ENCODE measurements at places on chromosomes 2 and 18.

- no peaks in the 10 kb centered on the region for H3K36me3 ChIP-seq
- peaks cover 12% of the 10 kb centered on the region for H3K4me1 ChIP-seq
- DNase-seq = peak; percentile 24
- no peak overlapping the region for H3K4me3 ChIP-seq
- no peak overlapping the region for H3K27ac ChIP-seq
These were observed 55.2 kb upstream of the COBLL1 start for GRCh38 chr2:164896634-164897355.

- no peaks in the 10 kb centered on the region for H3K36me3 ChIP-seq
- no peak for DNase-seq
- peaks cover 20% of the 10 kb centered on the region for H3K4me1 ChIP-seq
- H3K27ac ChIP-seq = no peak overlapping the region
- H3K4me3 ChIP-seq = no peak overlapping the region
These were observed 100.6 kb downstream of the HDAC4 start for GRCh38 chr2:239300242-239300641.

DNA sequence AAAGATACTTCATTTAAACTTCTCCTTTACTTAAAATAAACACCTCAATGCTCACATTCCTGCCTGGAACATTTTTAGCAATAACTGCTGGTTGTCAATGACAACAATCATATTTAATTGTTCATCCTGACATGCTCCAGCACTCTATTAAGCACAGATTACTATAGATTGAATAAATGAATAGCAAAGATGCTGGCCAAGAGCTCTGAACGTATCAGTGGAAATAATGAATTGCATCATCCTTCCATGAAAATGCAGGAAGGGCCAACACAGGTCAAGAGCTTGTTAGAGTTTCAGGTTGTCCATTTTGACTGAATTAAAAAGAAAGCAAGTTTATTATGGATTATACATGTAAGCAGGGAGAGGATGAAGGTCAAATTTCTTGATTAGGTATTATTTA lies 994.0 kb downstream of the TSN start:
- H3K36me3 ChIP-seq = no peaks in the 10 kb centered on the region
- H3K4me1 ChIP-seq = no peaks in the 10 kb centered on the region
- H3K27ac ChIP-seq = no peak overlapping the region
- H3K4me3 ChIP-seq = no peak overlapping the region

GRCh38 chr2:226707499-226707898 lies 92.1 kb downstream of the IRS1 start:
- DNase-seq = no peak
- no peaks in the 10 kb centered on the region for H3K36me3 ChIP-seq
- no peak overlapping the region for H3K27ac ChIP-seq

GRCh38 chr2:219765231-219765911 lies 137.9 kb downstream of the SLC4A3 start:
- H3K27me3 ChIP-seq = no peaks in the 10 kb centered on the region
- no peaks in the 10 kb centered on the region for H3K4me1 ChIP-seq
- no peak for DNase-seq

- H3K36me3 ChIP-seq = no peaks in the 10 kb centered on the region
- no peak overlapping the region for H3K27ac ChIP-seq
- peaks cover 7% of the 10 kb centered on the region for H3K4me1 ChIP-seq
- no peak for DNase-seq
These were observed 4.7 kb downstream of the HMSD start for GRCh38 chr18:63953811-63954210.

DNA sequence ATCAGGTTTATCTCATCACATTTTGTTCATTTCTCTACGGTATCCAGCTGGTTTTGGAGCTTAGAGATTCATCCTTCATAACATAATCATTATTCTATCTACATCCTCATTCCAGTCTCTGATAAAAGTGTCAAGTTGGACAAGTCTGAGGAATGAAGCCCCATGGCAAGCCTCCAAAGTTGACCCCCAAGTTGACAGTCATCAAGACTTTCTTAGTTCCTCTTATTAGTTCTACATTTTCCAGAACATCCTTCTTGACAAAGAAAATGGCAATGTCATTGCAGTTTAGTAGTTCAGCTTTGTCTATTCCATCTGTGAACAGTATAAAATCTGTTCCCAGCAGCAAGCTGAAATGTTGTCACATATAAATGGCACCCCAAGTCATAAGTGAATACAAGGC lies 4.5 kb upstream of the TMSB10 start:
- no peak overlapping the region for H3K4me3 ChIP-seq
- peaks cover 5% of the 10 kb centered on the region for H3K4me1 ChIP-seq
- H3K27ac ChIP-seq = no peak overlapping the region
- no peak for DNase-seq
- no peaks in the 10 kb centered on the region for H3K27me3 ChIP-seq
- no peaks in the 10 kb centered on the region for H3K36me3 ChIP-seq

DNA sequence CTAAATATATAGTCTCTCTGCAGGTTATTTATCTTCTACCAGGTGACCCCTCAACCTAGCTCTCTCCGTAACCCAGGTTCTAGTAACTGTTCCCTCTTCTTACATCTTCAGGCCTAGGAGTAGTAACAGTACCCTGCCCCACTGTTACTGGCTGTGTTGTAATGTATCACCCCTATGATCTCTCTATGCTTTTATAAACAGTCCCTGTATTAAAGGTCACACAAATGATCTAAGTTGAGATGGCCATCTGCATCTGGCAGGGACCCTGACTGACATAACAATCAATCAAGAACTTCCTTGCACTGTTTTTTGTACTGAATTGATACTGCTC lies 219.7 kb upstream of the STK17B start:
- H3K36me3 ChIP-seq = no peaks in the 10 kb centered on the region
- H3K4me3 ChIP-seq = no peak overlapping the region
- no peaks in the 10 kb centered on the region for H3K4me1 ChIP-seq
- no peak overlapping the region for H3K27ac ChIP-seq
- no peaks in the 10 kb centered on the region for H3K27me3 ChIP-seq
- no peak for DNase-seq

DNA sequence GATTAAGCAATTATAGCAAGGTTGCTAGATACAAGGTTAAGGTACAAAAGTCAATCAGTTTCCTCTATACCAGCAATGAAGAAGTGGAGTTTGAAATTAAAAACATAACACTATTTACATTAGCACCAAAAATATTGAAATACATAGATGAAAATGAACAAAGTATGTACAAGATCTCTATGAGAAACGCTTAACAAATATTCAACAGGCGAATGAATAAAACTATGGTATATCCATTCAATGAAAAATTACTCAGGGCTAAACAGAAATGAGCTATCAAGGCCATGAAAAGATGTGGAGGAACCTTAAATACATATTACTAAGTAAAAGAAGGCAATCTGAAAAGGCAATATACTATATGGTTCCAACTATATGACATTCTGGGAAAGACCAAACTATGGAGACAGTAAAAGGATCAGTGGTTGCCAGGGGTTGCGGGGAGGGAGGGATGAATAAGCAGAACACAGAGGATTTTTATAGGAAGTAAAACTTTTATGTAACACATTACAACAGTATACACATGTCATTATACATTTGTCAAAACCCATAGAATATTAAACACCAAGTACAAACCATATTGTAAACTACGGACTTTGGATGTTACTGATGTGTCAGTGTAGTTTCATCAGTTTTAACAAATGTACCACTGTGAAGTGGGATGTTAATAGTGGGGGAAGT lies 62.1 kb downstream of the RMDN2 start:
- no peaks in the 10 kb centered on the region for H3K27me3 ChIP-seq
- DNase-seq = no peak
- H3K27ac ChIP-seq = no peak overlapping the region
- no peaks in the 10 kb centered on the region for H3K4me1 ChIP-seq
- H3K36me3 ChIP-seq = no peaks in the 10 kb centered on the region

- H3K4me3 ChIP-seq = no peak overlapping the region
- no peaks in the 10 kb centered on the region for H3K27me3 ChIP-seq
- no peak for DNase-seq
- no peaks in the 10 kb centered on the region for H3K4me1 ChIP-seq
- H3K36me3 ChIP-seq = no peaks in the 10 kb centered on the region
- H3K27ac ChIP-seq = no peak overlapping the region
These were observed 402.8 kb downstream of the TXNL1 start for GRCh38 chr18:56235481-56236013.

GRCh38 chr18:2848247-2849246 lies 1.7 kb downstream of the EMILIN2 start:
- no peak for DNase-seq
- no peaks in the 10 kb centered on the region for H3K27me3 ChIP-seq
- no peaks in the 10 kb centered on the region for H3K36me3 ChIP-seq
- no peak overlapping the region for H3K4me3 ChIP-seq
- H3K4me1 ChIP-seq = peaks cover 8% of the 10 kb centered on the region

GRCh38 chr18:46158499-46158898 lies 54.3 kb downstream of the HAUS1 start:
- DNase-seq = no peak
- H3K4me3 ChIP-seq = no peak overlapping the region
- H3K27me3 ChIP-seq = no peaks in the 10 kb centered on the region

- H3K4me3 ChIP-seq = no peak overlapping the region
- H3K4me1 ChIP-seq = peaks cover 12% of the 10 kb centered on the region
- H3K27me3 ChIP-seq = no peaks in the 10 kb centered on the region
- H3K27ac ChIP-seq = no peak overlapping the region
- DNase-seq = no peak
These were observed 20.1 kb upstream of the MRPL33 start for GRCh38 chr2:27751377-27751776.

DNA sequence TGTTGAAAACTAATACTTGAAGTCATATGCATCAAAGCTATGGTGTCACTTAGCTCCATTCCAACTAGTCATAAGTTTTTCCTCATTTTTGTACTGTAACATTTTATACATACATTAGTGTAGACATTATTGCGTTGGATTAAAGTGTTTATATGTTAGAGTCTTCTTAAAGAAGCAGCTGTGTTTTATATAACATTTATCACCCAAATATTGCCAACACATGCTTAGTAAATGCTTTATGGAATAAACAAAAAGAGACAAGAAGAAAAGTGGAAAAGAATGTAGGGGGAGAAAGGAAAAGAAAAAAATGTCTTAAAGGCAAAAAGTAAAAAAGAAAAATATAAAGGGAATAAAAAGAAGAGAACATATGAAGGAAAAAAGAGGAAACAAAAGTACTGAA lies 1314.3 kb upstream of the CELF4 start:
- no peak overlapping the region for H3K27ac ChIP-seq
- H3K4me1 ChIP-seq = no peaks in the 10 kb centered on the region
- H3K36me3 ChIP-seq = no peaks in the 10 kb centered on the region
- H3K4me3 ChIP-seq = no peak overlapping the region
- DNase-seq = no peak

GRCh38 chr18:29326214-29326613 lies 1149.3 kb upstream of the CDH2 start:
- no peaks in the 10 kb centered on the region for H3K4me1 ChIP-seq
- no peaks in the 10 kb centered on the region for H3K27me3 ChIP-seq
- DNase-seq = no peak
- H3K36me3 ChIP-seq = no peaks in the 10 kb centered on the region

DNA sequence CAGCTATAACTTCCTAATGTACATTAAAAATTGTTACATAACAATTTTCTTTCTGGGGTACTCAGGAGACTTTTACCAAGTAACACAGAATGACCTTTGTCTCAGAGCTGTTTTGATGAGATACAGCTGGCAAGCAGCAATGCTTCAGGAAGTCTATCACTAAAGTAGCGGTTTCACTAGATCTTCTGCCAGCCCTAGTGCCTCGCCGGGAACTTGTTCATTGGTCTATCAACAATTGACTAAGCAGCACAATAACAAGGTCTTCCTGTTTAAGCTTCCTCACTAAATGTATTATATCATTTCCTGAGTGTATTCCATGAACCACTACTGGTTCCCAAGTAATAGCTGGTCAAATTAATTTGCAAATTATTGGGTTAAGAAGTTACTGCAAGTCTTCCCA lies 69.2 kb downstream of the TRIP12 start:
- no peak overlapping the region for H3K4me3 ChIP-seq
- 0 out of 2 replicates have a peak, but pooled peaks cover 3% of the 10 kb centered on the region for H3K36me3 ChIP-seq
- no peaks in the 10 kb centered on the region for H3K4me1 ChIP-seq

- H3K36me3 ChIP-seq = no peaks in the 10 kb centered on the region
- no peak for DNase-seq
- H3K4me3 ChIP-seq = no peak overlapping the region
- no peaks in the 10 kb centered on the region for H3K27me3 ChIP-seq
These were observed 44.7 kb downstream of the MGAT4A start for GRCh38 chr2:98685930-98686887.

DNA sequence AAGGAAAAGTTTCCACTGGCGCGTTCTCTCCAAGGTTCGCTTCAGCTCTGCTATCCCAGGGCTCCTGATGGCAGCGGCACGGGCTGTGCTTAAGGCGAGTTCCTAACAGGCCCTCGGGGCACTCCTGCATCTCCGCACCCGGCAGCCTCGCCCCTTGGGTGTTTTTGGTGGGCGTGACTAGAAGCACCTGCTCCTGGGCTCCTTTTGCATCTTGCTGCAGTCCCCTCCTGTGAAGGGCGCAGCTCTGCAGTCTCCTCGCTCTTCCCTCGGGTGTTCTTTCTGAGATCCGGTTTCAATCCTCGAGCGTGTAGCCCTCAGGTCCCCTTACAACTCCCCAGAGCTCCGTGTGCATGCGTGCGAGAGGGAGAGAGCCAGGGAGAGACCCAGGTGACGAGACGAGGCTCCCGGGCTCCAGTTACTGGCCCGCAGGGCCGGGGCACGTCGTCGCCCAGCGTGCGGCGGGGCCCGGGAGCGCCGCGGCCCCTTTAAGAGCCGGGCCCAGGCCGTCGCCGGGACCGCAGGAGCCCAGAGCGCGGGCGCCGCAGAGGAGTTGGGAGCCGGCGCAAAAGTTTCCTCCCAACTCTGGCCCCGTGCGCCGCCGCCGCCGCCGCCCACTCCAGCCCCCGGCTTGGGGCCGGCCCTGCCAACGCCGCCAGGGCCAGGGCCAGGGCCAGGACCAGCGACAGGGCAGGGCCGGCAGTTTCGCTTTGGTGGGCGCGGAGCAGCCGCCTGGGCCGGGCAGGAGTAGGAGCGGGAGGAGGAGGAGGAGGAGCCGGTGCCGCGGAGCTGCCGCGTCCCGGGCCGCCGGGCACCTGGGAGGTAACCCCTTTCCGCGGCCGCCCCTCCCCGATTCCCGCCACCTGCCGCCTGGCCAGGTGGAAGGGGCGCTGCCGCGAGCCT lies at the start of gene PARD3B:
PARD3B (plus strand) TSS at position 515 of the 900 bp plus-strand sequence. CDS start 525 bp downstream, outside the sequence.
- DNase-seq = peak; percentile 18
- H3K27me3 ChIP-seq = no peaks in the 10 kb centered on the region
- peaks cover 8% of the 10 kb centered on the region for H3K4me1 ChIP-seq
- H3K27ac ChIP-seq = peak within 1 kb of the TSS; percentile 32

GRCh38 chr2:223108351-223109050 lies 56.5 kb downstream of the KCNE4 start:
- no peak overlapping the region for H3K4me3 ChIP-seq
- no peak for DNase-seq
- H3K27me3 ChIP-seq = no peaks in the 10 kb centered on the region
- H3K27ac ChIP-seq = no peak overlapping the region
- H3K36me3 ChIP-seq = no peaks in the 10 kb centered on the region
- H3K4me1 ChIP-seq = no peaks in the 10 kb centered on the region

GRCh38 chr18:39772155-39772919 lies 2182.7 kb upstream of the PIK3C3 start:
- no peaks in the 10 kb centered on the region for H3K36me3 ChIP-seq
- H3K27me3 ChIP-seq = no peaks in the 10 kb centered on the region
- H3K4me1 ChIP-seq = no peaks in the 10 kb centered on the region
- H3K4me3 ChIP-seq = no peak overlapping the region
- H3K27ac ChIP-seq = no peak overlapping the region
